ENCODE measurements at places on chromosomes 3 and 15.

- DNase-seq = no peak
Measured at GRCh38 chr3:123337948-123338619, 110.8 kb downstream of the ADCY5 start.

GRCh38 chr3:128482175-128482574 lies 10.8 kb downstream of the GATA2 start:
- DNase-seq = no peak

DNA sequence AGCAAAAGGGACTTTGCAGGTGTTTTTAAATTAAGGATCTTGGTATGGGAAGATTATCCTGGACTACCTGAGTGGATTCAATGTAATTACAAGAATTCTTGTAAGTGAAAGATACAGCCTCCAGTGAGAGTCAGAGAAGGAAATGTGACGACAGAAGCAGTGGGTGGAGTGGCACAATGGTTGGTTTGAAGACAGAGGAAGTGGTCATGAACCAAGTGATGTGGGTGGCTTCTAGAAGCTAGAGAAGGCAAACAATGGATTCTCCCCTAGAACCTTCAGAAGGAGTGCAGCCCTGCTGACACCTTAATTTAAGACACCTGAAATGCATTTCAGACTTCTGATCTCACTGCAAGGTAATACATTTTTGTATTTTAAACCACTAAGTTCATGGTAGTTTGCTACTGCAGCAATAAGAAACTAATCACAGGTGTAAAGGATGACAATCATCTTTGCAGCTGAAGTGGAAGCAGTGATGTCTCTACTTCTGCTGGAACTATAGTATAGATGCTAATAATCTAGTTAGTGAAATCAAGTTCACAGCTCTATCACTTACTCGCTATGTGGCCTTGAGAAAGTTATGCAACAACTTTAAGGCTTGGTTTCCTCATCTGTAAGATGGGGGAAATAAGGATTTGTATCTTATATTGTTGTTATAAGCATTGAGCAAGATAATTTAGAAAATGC lies 403.4 kb upstream of the SUCLG2 start:
- DNase-seq = no peak

DNA sequence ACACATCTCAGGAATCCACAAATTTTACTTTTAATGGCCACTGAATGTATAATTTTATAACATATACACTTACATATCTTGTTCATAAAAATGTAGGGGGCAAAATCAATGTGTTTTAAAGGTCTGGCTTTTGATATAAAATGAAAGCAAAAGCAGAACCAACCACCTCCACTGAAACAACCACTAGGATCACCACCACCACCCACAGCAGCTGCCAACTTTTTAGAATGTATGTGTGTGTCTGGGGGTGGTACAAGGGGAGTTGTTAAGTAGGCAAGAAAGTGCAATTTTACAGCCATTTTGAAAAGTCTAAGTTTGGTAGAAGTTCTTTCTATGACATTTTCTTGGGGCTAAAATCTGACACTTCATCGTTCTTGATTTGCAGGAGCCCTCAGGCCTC lies 44.0 kb downstream of the OTOL1 start:
- no peak for DNase-seq
